ENCODE measurements at places on chromosomes 16 and 17. TPM values are rescaled to one million over a fixed set of nuclear protein-coding genes. Genes with fewer than 3 reads are reported as not detected.

SLC4A1 gene
- not detected for total RNA-seq

GDPD3 gene
- total RNA-seq = 0.94 TPM

NPIPA3 gene
- total RNA-seq = 3.7 TPM

LPO gene
- 0.62 TPM for total RNA-seq

TMEM186 gene
- total RNA-seq = 8.3 TPM

PABPN1L gene
- not detected for total RNA-seq

CD300H gene
- total RNA-seq = not detected

CCL4L2 gene
- not detected for total RNA-seq

C16orf92 gene
- total RNA-seq = not detected

SLC38A8 gene
- total RNA-seq = not detected

NEUROD2 gene
- total RNA-seq = not detected

ITGA2B gene
- 13.3 TPM for total RNA-seq

RHBDL1 gene
- 11.5 TPM for total RNA-seq

Data from GM23338 (cell line).